Prostate gland (tissue), 2 donors: ENCODE measurements at places on chromosomes 5 and 9. TPM values are rescaled to one million over a fixed set of nuclear protein-coding genes. Genes with fewer than 3 reads are reported as not detected.

The LMX1B gene
- 2.1 TPM for total RNA-seq

GRCh38 chr5:54379590-54379989 lies 69.2 kb upstream of the ARL15 start:
- H3K36me3 ChIP-seq = no peaks in the 10 kb centered on the region
- no peaks in the 10 kb centered on the region for H3K4me1 ChIP-seq
- H3K27ac ChIP-seq = no peak overlapping the region
- no peak for DNase-seq
- H3K27me3 ChIP-seq = no peaks in the 10 kb centered on the region
- no peak overlapping the region for H3K4me3 ChIP-seq

DNA sequence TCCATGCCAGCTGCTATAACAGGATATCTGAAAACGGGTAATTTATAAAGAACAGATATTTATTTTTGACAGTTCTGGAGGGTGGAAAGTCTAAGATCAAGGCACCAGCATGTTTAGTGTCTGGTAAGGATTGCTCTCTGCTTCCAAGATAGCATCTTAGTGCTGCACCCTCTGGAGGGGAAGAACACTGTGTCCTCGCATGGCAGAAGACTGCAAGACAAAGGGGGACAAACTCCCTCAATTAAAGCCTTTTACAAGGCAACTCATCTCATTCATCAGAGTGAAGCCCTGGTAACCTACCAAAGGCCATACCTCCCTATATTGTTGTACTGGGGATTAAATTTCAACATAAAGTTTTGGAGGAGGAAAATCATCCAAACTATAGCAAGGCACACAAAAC lies 298.9 kb upstream of the EDIL3 start:
- no peaks in the 10 kb centered on the region for H3K36me3 ChIP-seq
- no peak overlapping the region for H3K4me3 ChIP-seq
- no peak overlapping the region for H3K27ac ChIP-seq
- no peak for DNase-seq
- no peaks in the 10 kb centered on the region for H3K4me1 ChIP-seq

DNA sequence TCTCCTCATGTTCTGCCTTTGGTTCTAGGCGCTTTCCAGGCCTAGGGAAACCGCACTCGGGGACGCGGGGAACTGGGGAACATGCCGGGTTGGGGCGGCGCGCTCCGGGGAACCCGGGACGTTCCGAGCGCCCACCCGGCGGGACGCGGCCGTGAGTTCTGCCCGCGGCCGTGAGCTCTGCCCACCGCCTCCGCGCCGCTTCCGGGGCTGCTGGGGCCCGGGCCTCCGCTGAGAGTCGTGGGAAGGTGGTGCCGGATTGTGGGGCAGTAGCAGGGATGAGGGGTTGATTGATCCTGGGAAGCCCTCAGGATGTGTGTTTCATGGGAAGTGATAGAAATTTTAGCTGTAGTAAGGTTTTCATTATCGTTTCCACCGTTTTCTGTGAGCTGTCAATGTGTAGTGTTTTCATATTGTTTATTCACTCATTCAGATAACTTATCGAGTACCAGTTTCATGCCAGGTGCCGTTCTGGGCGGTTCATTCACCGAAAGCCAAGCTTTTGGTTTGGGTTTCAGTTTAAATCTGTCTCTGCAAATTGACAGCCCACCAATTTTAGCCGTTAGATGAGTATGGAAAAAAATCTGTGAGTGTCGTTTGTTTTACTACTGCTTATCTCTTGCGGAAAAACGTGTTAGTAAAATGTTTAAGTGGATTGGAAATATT lies 657 bp downstream of the MTRR start:
- DNase-seq = no peak
- H3K27me3 ChIP-seq = no peaks in the 10 kb centered on the region
- H3K27ac ChIP-seq = peak overlapping the region; percentile 77
- H3K36me3 ChIP-seq = no peaks in the 10 kb centered on the region
- peaks cover 4% of the 10 kb centered on the region for H3K4me1 ChIP-seq

GRCh38 chr9:125484350-125485282 lies 222.4 kb downstream of the MAPKAP1 start:
- no peaks in the 10 kb centered on the region for H3K27me3 ChIP-seq
- peak overlapping the region; percentile 39 for H3K27ac ChIP-seq
- no peaks in the 10 kb centered on the region for H3K36me3 ChIP-seq

DNA sequence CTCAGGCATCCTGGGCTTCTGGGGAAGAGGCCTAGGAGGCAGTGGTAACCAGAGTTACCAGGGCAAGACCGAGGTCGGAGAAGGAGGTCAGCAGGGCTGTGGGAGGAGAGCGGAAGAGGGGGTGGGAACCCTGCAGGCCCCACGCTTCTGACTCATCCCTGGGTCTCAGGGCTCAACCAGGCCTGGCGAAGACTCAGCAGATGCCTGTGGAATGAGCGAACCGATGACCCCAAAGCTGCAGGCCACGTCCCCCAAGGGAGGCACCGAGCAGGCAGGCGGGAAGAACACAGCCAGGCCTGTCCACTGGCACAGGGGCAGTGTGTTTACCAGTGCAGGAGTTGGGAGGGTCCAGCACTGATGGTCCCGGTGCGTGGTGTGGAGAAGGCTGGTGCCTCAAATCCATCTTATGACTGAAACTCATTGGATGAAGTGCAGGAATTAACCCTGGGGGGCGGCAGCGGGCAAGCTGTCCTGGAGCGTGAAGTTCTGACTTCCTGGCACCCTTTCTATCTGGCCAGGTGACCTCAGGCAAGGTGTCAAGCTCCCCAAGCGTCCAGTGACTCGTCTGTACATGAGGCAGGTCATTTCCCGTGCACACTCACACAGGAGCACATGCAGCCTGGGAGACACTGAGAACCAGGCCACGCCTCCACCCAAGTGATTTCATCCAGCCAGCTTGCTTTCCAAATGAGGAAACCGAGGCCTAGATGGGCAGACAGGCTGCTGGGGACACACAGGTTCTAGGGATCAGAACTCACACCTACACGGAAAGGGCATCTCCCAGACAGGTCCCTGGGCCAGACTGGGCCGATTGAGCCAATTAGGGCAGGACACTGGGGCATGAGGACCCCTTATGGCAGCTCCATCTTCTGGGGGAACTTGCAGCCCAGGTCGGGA lies 69.1 kb downstream of the ADAMTS2 start:
- peak overlapping the region; percentile 50 for H3K27ac ChIP-seq
- no peaks in the 10 kb centered on the region for H3K4me1 ChIP-seq
- DNase-seq = no peak
- H3K27me3 ChIP-seq = no peaks in the 10 kb centered on the region
- H3K4me3 ChIP-seq = no peak overlapping the region

The IL3 gene
- not detected for total RNA-seq

DNA sequence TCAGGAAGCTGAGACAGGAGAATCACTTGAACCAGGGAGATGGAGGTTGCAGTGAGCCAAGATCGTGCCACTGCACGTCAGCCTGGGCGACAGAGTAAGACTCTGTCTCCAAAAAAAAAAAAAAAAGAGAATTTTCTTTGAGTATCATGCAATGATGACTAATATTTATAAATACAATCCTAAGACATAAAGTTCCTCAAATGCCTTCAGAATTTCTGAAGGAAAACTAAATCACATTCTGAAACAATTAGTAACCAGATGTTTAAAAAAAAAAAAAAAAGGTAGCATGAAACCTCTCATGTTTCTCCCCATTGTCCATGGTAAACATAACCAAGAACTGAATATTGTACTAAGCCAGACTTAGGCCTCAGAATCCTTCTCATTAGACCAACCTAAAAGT lies 23.1 kb downstream of the MLLT3 start:
- H3K4me3 ChIP-seq = no peak overlapping the region
- no peaks in the 10 kb centered on the region for H3K36me3 ChIP-seq
- no peaks in the 10 kb centered on the region for H3K4me1 ChIP-seq
- H3K27me3 ChIP-seq = no peaks in the 10 kb centered on the region
- H3K27ac ChIP-seq = no peak overlapping the region

DNA sequence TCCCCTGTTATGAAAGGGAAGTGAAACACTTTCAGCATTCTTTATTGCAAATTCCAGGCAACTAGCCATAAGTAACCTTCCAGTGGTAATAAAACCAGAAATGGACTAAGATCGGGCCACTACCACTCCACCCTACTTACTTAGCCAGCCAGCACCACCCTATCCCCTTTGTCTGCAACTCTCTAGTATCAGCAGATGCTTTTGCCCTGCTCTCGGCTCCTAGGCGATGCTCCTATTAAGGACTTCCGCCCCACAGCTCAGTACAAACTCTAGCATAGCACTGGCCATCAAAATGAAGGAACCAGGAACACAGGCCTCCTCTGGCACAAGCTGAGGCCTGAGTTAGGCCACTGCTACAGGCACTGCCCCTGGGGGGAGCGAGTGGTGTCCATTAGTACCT lies 81.2 kb downstream of the GLDC start:
- no peaks in the 10 kb centered on the region for H3K36me3 ChIP-seq

- H3K4me3 ChIP-seq = no peak overlapping the region
- no peak overlapping the region for H3K27ac ChIP-seq
- H3K4me1 ChIP-seq = no peaks in the 10 kb centered on the region
- no peaks in the 10 kb centered on the region for H3K27me3 ChIP-seq
- no peaks in the 10 kb centered on the region for H3K36me3 ChIP-seq
Observed at GRCh38 chr9:128847803-128848202, 18.2 kb upstream of the SPOUT1 start.

- no peak overlapping the region for H3K27ac ChIP-seq
- no peak overlapping the region for H3K4me3 ChIP-seq
- no peaks in the 10 kb centered on the region for H3K27me3 ChIP-seq
- DNase-seq = no peak
- no peaks in the 10 kb centered on the region for H3K4me1 ChIP-seq
Observed at GRCh38 chr5:116880150-116880549, 305.5 kb upstream of the SEMA6A start.

The GLDC gene
- 2.7 TPM for total RNA-seq

The TRPM3 gene
- 0.32 TPM for total RNA-seq

- no peaks in the 10 kb centered on the region for H3K27me3 ChIP-seq
- no peak overlapping the region for H3K4me3 ChIP-seq
- no peaks in the 10 kb centered on the region for H3K4me1 ChIP-seq
Observed at GRCh38 chr5:137730336-137730735, 5.6 kb downstream of the KLHL3 start.

- H3K27me3 ChIP-seq = no peaks in the 10 kb centered on the region
- H3K4me1 ChIP-seq = no peaks in the 10 kb centered on the region
- H3K4me3 ChIP-seq = no peak overlapping the region
Observed at GRCh38 chr5:158534203-158534602, 565.5 kb downstream of the EBF1 start.

The HNRNPA0 gene
- total RNA-seq = 11.0 TPM

DNA sequence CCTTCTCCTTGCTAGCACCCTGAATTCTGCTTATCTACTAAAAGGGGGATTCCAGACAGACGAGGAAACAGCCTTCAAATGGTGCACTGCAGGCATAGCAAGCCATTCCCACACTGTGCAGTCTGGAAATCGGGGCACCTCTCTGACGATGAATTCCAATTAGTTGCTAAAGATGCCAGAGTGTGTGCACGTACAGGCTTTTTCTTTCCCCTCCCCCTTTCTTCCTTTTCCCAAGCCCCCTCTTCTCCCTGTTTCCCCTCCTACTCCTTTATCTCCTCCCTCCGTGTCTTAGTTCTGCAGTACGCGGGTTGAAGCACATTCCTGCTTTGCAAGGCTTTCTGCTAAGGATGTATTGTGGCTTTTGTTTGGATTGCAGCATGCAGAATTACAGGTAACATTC lies at the start of gene GPR21:
Gene GPR21 (plus strand): TSS at position 316 of the 400 bp plus-strand sequence. CDS start 900 bp downstream, outside the sequence.
- DNase-seq = no peak
- no peak within 1 kb of the TSS for H3K4me3 ChIP-seq
- no peaks in the 10 kb centered on the region for H3K4me1 ChIP-seq
- no peaks in the 10 kb centered on the region for H3K27me3 ChIP-seq

The SOWAHA gene
- total RNA-seq = 16.7 TPM

The OMD gene
- total RNA-seq = 3.6 TPM

The MTAP gene
- total RNA-seq = 13.3 TPM

DNA sequence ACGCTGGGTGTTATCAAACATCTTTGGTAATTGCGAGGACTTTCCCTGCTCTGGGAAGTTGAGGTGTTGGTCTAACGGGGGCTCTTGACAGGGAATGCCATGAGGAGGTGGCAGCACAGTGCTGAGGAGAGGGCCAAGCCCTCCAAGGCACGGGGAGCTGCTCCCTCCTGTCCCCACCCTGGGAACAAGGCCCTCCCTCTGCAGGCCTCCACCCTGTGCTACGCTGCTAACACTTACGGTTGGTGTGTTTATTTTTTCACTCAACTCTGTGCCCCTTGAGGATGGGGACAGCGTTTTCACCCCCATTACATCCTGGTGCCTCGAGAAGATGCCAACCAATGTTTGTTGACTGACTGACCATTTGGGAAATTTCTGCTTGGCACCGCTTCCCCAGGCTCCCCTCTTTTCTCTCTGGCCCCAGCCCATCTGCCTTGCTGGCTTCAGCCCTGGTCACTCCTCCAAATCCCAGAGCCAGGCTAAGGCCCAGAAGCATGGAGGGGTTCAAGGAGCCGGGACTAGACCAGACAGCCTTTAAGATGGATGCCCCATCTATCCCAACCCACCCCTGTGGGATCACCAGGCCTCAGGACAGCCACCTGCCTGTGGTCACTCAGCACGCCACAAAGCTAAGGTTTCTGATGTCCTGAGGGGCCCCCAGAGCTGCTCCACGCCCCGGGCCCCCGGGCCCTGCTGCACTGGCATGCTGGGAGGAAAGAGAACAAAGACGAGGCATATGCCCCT lies 125.7 kb downstream of the BARX1 start:
- H3K4me1 ChIP-seq = peaks cover 2% of the 10 kb centered on the region
- no peaks in the 10 kb centered on the region for H3K36me3 ChIP-seq
- no peaks in the 10 kb centered on the region for H3K27me3 ChIP-seq
- no peak for DNase-seq

DNA sequence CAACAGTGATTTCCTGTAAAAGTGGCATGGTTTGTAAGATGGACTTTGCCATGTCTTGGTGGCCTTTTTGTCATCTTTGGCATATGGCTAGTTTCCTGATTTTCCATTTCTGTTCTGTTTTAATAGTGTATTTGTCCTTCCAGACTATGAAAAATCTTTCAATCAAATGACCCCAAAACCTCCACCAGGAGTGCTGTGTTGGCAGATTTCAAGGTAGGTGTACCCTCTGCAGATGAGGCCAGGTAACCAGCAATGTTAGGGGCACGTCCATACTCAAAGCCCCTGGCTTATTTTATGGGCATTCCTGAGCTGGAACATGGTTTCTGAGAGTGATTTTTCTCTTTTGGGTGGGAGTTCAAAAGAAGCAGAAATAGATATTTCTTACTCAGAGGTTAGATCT lies 15.2 kb upstream of the MAP1B start:
- H3K27me3 ChIP-seq = no peaks in the 10 kb centered on the region
- DNase-seq = no peak
- H3K4me3 ChIP-seq = no peak overlapping the region
- H3K27ac ChIP-seq = no peak overlapping the region

- no peaks in the 10 kb centered on the region for H3K36me3 ChIP-seq
- H3K27me3 ChIP-seq = no peaks in the 10 kb centered on the region
- no peaks in the 10 kb centered on the region for H3K4me1 ChIP-seq
- no peak overlapping the region for H3K4me3 ChIP-seq
Observed at GRCh38 chr5:57832875-57833274, 350.3 kb upstream of the ACTBL2 start.

The LURAP1L gene
- total RNA-seq = 2.7 TPM

DNA sequence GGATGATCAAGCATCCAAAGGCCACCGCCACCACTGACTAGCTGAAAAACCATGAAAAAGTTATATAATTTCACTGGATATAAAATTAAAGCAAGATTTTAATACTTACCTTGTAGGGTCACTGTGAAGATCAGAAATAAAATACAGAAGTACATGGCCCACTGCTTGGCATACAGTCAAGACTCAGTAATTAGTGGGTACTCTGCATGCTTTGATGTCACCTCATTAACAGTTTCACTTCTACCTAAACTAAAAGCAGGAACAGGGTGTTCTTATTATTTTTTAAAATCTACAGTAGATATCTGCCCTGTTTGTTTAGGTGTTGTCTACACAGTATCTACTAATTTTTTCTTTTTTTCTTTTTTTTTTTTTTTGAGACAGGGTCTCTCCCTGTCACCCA lies 66.4 kb downstream of the NFIB start:
- no peak overlapping the region for H3K4me3 ChIP-seq
- H3K27me3 ChIP-seq = no peaks in the 10 kb centered on the region
- no peak for DNase-seq
- H3K27ac ChIP-seq = no peak overlapping the region
- peaks cover 12% of the 10 kb centered on the region for H3K4me1 ChIP-seq
